ENCODE measurements at places on chromosomes 6 and 20.

DNA sequence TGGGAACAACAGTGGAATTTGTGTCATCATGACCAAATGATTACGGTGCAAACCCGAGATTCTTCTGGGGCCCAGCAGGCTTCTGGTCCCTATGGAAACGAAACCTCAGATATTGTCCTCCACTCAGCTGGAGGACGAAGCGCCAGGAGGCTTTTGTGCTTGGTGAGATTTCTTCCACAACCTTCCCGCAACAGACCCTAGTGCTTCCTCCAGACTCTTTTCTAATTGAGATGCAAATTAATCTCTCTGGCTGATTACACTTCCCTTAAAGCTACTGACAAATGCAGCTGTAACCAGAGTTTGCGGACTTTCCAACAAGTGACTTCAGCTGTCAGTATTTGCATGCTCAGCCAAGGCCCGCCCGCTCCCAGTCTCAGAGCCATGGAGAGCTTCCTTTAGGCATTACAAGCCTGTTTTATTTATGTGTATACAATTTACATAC, 96.0 kb downstream of the INSM1 start:
- no peak for DNase-seq

DNA sequence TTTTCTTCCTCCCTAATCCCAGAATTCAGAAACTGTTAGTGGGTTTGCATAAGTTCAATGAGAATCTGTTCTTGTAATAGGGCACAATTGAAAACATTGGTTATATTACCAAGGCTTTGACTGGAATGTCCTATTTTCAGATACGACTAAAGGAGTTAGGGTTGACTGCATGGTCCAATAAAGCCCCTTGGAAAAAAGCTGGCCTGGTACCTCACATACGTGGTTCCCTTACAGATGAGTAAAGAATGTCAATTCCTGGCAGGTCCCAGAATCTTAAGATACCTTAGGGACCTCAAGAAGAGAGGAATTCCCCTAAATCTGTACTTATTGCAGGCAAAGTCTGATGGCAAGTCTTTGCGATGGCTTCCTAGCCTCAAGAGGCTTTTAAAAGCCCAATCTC, 4.6 kb downstream of the PPDPF start:
- no peak for DNase-seq

DNA sequence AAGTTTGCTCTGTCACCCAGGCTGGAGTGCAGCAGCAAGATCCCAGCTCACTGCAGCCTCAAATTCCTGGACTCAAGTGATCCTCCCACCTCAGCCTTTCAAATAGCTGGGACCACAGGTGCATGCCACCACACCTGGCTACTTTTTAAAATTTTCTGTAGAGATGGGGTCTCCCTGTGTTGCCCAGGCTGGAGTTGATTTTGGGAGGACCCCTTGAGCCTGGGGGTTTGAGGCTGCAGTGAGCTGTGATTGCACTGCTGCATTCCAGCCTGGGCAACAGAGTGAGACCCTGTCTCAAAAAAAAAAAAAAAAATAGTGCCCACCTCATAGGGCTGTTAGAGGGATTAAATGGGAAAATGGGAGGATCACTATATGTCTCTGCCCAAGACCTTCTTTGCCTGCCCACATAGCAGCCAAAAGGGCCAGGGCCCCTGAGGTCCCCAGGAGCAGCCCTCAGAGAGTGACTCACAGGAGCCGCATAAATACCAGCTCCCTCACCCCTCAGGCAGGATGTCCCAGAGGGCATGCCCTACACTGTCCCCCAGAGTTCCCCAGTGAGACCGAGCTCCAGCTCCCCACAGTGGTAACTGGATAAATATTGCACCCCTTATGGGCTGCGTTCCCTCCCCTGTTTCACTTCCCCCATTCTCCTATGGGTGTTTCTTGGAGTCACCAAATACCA, 11.7 kb upstream of the MDGA1 start:
- no peak for DNase-seq

GRCh38 chr6:12229332-12229731, 60.8 kb upstream of the EDN1 start:
- DNase-seq: no peak

- no peak for DNase-seq
Observed at GRCh38 chr20:12593342-12593873, 415.4 kb upstream of the SPTLC3 start.

Measured in stimulated activated CD4-positive, alpha-beta T cell treated with anti-CD3 and anti-CD28 coated beads, Interleukin-15, amount 100 ng/mL, for 48 hours (primary cell).